ENCODE measurements at places on chromosomes 11 and 22.

- DNase-seq: no peak
These were observed 443.3 kb downstream of the BUD13 start for GRCh38 chr11:116329354-116330090.

- no peak for DNase-seq
These were observed at the start of gene FCHSD2 for GRCh38 chr11:73142128-73142377. Gene FCHSD2, minus strand, starts transcription at chr11:73142318. Its CDS starts 441 bp downstream, at chr11:73141877.

- DNase-seq: no peak
These were observed 60.0 kb upstream of the NECTIN1 start for GRCh38 chr11:119788911-119789560.

GRCh38 chr11:78921509-78921908, 346.8 kb upstream of the NARS2 start:
- no peak for DNase-seq

GRCh38 chr22:28949788-28950187, 66.4 kb downstream of the ZNRF3 start:
- DNase-seq: no peak

DNA sequence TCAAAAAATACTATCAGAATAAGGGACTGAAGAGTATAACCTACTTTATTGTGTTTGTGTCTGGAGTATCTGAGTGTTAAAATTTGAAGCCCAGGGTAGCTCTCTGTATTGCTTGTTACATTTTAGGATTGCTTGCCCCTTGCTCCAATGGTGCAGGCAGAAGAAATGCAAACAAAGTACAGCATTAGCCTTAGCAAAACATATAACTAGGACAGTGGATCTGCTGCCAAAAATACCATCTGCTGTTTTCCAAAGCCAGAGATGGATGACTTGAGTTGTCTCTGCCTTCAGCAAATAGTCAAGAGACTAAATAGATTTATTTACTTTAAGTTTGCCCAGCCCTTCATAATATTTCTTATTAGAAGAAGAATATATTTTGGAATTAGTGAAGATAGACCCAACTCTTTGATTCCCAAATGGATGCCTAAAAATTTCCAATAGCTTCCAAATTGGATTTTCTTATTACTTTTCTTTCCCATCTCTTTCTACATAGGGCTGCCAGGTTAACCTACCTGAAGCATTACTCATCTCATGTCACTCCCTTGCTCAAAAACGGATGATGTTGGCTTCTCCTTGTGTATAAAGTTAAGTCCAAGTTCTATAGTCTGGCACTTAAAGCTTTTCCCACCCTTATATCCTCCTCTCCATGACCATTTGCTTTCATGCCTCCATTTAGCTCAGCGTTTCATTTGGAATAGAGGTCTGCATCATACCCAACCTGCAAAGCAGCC, 66.3 kb downstream of the LDLRAD3 start:
- no peak for DNase-seq

- no peak for DNase-seq
These were observed 3.9 kb upstream of the LMO2 start for GRCh38 chr11:33895752-33896137.

GRCh38 chr22:36999463-36999862, 19.8 kb downstream of the TST start:
- DNase-seq: no peak

DNA sequence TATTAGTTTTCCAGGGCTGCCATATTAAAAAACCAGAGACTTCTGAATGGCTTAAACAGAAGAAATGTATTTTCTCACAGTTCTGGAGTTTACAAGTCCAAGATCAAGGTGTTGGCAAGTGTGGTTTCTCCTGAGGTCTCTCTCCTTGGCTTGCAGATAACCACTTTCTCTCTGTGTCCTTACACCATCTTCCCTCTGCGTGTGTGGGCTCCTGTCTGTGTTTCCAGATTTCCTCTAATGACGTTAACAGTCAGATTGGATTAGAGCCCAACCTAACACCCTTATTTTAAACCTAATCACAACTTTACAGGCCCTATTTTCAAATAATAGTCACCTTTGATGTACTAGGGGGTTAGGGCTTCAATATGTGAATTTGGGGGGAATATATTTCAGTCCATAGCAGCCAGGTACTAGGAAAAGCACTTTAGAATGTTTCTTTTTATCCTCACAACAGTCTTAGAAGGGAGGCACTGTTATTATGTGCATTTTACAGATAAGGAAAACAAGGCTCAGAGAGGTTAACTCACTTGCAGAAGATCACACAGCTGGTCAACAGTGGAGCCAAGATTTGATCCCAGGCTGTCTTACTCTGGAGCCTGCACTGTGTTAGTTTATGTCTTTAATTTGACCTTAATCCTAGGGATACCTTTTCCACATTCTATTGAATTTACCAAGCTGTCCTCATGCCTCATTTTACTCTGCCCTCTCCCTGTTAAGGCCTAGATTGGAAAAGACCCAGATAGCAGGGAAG, 116.4 kb upstream of the CRYBB3 start:
- no peak for DNase-seq

- no peak for DNase-seq
These were observed 197.2 kb upstream of the ANO3 start for GRCh38 chr11:26134481-26135355.

DNA sequence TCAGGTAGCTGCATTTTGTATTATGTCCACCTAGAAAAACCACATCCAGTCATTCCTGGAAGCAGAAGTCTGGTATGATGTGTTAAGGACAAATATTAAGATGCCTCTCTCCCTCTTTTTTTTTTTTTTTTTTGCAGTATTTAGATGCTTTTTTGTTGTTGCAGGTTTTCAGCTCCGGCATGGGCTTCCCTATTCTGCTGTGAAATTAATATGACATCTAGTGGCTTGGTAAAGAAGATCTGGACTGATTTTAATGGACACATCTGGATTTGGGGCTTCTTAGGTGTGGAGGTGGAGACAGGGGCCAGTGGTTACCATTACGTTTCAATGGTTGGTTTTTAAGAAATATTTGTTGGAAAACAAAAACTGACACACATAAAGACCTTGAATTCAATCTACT, 47.5 kb upstream of the RASSF10 start:
- DNase-seq: no peak

DNA sequence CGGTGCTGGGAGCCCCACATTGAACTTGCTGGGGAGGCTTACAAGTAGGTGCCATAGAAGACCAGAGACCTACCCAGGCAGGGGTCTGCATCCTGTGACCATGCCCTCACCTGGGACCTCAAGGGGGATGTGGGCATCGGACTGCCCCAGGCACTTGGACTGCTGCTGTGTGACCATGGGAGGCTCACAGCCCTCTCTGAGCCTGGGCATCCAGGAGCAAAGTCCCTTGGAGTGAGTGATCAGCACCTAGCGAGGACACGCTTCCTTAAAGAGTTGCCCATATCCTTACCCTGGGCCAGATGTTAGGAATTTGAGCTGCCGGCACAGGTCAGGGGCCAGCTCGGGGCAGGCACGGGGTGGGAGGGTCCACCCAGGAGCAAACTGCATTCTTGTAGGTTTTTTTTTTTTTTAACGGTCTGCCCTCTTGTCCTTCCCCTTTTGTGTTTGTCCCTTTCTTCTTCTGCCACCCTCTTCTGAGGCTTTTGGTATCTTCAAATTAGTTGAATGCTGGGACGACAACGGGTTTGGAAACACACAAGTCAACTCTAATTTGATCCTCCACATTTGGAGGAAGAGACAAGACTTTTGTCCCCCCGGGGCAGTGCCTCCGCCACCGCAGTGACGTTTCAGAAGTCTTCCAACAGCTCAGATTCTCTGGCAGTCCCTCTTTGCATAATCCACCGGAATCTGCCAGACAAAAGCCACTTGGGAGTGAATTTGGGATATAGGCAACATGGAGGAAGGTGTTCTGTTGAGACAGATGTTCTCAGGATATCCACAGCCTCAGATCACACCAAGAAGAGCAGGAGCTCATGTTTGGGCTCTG, 46.1 kb upstream of the LINC01488 start:
- DNase-seq: no peak

GRCh38 chr22:39130892-39131855, 21.3 kb downstream of the CBX7 start:
- no peak for DNase-seq

GRCh38 chr11:111172321-111172862, 73.1 kb upstream of the POU2AF2 start:
- no peak for DNase-seq

DNA sequence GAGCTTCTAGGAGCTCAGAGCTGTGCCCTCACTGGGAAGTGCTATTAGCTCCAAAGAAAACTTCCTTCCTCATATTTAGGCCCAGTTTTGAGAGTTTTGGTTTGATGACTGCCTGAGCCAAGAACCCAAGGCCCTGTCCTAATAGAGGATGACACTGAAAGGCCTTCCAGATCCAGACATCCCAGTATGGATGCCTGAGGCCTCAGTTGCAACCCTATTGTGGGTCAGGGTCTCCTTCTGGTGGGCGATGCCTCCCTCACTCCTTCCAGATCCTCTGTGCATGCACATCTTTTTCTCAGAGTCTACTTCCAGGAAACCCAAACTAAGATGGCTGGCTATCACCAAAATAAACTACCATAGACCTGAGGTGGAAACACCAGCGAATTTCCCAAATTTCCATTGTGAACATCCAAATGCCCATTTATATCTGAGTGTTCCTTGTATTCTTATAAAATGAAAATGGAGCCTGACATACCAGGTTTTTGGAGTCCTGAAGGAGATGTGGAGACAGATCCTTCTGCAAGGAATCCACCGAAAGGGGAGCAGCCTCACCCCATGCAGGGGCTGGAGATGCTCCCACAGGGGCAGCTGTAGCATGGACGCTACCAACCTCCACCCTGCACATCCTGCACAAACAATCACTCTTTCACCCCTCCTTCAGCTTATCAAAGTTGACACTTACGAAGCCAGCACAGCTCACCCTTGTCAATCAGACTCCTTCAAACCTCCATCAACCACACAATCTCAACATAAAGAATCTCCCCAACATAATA, 61.1 kb downstream of the GGTLC2 start:
- DNase-seq: no peak

GRCh38 chr22:26643418-26644100, 13.8 kb upstream of the MIAT start:
- DNase-seq: no peak

GRCh38 chr11:94450048-94450447, 43.6 kb downstream of the MRE11 start:
- no peak for DNase-seq

GRCh38 chr11:133968300-133968699, 11.5 kb upstream of the IGSF9B start:
- DNase-seq: no peak
